ENCODE measurements at places on chromosomes 5 and 9. TPM values are rescaled to one million over a fixed set of nuclear protein-coding genes. Genes with fewer than 3 reads are reported as not detected.
A peak's percentile ranks its signal among the peaks of the same experiment; 100 is the strongest.

The SLC25A2 gene
- 0.69 TPM for total RNA-seq

GRCh38 chr9:130846487-130847305 lies 11.6 kb downstream of the ABL1 start:
- DNase-seq = no peak

GRCh38 chr5:171431251-171431777 lies 11.9 kb downstream of the FGF18 start:
- DNase-seq = no peak

- no peak for DNase-seq
Observed at GRCh38 chr5:119840175-119840574, 210.8 kb downstream of the FAM170A start.

- peak; percentile 50 for DNase-seq
Observed at GRCh38 chr5:59380350-59380951, 513.1 kb downstream of the PDE4D start.

The UGT3A1 gene
- 0.16 TPM for total RNA-seq

GRCh38 chr5:123066016-123066415 lies 23.0 kb upstream of the PRDM6 start:
- no peak for DNase-seq

The FGD3 gene
- total RNA-seq = 7.4 TPM

The KCNV2 gene
- not detected for total RNA-seq

DNA sequence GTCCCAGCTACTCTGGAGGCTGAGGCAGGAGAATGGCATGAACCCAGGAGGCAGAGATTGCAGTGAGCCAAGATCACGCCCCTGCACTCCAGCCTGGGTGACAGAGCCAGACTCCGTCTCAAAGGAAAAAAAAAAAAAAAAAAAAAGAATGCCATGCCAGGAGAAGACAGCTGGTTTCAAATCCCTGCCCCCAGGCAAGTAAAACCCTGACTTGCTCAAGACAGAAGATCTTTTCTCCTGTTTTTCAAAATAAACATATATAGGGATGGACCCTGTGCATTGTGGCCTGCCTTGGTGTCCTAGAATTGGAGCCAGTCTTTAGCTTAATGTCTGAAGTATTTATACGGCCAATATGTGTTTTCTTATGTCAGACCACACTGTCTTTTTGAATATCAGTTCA lies 177.1 kb downstream of the NR3C1 start:
- no peak for DNase-seq

GRCh38 chr5:107401470-107402122 lies 269.1 kb downstream of the EFNA5 start:
- no peak for DNase-seq

- DNase-seq = no peak
Observed at GRCh38 chr5:168409591-168410458, 76.4 kb upstream of the RARS1 start.

The TRAF1 gene
- total RNA-seq = 4.5 TPM

DNA sequence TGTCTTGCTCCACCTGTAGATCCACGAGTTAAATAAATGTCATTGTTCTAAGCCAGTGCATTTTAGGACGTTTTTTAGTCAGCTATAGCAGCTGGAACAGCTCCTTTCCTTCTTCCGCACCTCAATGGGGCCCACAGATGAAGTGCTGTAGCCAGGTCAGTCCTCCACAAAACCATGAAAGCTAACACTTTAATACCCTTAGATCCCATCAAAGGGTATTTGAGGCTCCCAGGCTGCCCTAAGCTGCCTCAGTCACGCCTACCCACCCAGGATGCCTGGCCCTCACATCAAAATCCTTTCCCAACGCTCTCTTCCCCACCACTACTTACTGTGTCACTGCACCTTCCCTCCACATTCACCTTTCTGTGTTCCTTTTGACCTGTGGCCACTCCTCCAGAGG lies 44.1 kb upstream of the ACO1 start:
- DNase-seq = no peak

- no peak for DNase-seq
Observed at GRCh38 chr5:92991581-92992067, 589.4 kb downstream of the NR2F1-AS1 start.

- no peak for DNase-seq
Observed at GRCh38 chr9:37705787-37706186, 47.8 kb upstream of the TRMT10B start.

GRCh38 chr5:113507601-113508000 lies 5.9 kb upstream of the YTHDC2 start:
- DNase-seq = no peak

The PCDHB2 gene
- total RNA-seq = 3.4 TPM

DNA sequence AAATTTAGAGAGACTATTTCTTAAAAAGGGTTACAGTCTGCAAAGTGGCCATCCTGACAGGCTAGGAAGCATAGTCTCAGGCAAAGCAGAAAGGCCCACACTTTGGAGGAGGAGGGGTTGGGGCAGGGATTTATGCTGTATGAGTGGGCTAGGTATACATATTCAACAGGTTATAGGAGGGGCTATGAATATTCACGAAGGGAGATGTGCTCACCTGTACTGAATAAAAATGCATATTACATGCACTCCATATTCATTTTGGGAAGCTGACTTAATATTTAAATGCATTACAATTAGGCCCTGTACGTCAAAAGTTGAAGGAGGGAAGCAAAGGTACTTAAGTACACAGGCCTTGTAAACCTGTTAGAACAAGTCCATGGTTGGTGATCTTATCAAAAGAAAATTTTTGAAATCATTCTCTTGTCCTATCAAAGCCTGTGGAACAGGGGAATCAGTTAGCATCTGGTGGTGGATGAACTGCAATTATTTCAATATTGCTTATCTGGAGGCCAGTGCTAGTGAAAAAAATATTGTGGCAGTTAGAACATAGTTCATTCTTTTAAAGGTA lies 1.6 kb downstream of the CENPP start:
- DNase-seq = no peak

- no peak for DNase-seq
Observed at GRCh38 chr5:36703245-36703860, 96.9 kb downstream of the SLC1A3 start.

DNA sequence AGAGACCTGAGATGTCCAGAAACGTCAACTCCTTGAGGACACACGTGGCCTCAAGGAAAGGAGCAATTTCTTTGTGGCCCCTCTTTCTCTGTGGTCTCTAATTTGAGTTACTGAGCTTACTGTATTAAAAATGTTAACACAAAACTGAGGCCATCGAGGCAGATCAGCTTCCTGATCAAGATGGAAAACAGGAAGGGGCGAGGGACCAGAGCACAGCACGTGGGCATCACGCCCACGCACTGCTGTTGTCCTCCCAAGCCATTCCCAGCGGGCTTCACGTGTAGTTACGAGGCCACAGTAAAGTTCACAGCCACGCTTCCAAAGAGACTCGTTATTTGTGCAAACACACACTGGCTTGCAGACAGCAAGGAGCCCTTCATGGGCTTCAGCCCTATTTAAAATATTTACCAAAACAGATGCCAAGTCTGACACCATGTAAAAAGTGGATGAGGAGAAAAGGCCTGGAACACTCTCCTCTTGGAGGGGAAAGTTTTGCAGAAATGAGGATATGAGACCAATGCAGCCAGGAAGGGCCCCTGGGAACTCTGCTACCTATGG lies 149.5 kb downstream of the ROR2 start:
- no peak for DNase-seq

DNA sequence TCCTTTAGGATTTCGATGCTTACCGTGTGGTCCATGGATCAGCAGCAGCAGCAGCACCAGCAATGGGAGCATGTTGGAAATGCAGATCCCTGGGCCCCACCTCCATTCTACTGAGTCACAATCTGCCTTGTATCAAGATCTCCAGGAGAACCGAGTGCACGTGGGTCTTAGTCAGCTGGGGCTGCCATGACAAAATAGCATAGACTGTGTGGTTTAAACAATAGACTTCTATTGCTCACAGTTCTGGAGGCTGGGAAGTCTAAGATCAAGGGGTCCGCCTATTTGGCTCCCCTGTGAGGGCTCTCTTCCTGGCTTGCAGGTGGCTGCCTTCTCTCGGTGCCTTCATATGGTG lies 1.3 kb upstream of the PROP1 start:
- DNase-seq = no peak

The PLPP1 gene
- total RNA-seq = 146 TPM

The UCK1 gene
- total RNA-seq = 7.3 TPM

DNA sequence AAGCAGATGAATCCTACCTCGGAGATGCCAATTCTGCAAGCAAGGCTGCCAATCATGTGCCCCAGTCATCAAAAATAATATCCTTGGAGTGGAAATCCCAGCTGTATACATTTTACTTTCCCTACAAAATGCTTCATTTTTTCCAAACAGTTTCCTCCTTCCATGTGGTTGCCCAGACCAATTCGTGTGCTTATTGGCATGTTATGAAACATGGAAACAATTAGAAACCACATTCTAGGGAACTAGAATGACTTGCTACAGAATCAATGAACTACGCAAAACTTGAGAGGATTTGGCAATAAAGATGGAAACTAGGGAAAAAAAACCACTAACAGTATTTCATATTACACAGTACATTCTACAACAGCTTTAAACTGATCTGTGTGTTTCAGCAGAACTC lies 584.5 kb upstream of the DMAC1 start:
- no peak for DNase-seq
